NCI-H1105 treated with DMSO at 0.1 percent for 48 hours (cell line): ENCODE measurements at places on chromosomes 6 and 20.

DNA sequence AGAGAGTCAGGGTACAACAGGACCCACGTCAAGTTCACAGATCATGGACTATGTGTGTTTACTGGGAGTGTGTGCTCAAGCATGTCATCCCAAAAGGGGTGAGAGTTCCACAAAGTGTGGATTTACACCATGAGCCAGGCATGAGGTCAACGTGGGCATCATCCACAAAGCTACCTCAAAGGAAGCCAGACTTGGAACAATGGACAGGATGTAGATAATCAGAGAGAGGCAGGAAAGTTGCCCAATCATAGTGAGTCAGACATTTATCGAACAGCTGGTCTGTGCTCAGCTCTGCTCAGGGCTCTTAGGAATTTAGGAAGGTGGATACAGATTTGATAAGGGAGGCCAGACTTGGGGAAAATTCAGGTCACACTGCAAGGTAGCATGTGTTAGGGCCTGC is 317.2 kb upstream of the CDYL start:
- no peak for DNase-seq

GRCh38 chr6:138424004-138424904 is 20.2 kb downstream of the HEBP2 start:
- DNase-seq = no peak

DNA sequence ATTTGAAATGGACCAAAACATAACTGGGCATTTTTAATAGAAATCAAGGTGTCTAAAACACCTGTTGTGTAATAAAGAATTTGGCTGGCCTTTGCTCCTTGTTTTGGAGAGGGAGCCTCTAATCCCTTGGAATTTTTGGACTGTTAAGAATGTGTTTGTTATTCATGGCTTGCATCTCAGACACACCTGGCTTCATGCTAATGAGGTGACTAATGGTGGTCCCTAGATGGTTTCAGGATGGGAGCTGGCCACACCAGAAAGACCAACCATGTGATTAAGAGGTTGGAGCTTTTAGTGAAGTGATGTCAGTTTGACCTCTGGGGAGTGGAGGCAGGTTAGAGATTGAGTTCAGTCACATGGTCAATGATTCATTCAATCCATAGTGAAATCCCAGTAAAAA is 328.4 kb downstream of the DHX35 start:
- DNase-seq = no peak

- peak; percentile 90 for DNase-seq
Measured at GRCh38 chr6:157649311-157650260, 173.5 kb upstream of the SNX9 start.

DNA sequence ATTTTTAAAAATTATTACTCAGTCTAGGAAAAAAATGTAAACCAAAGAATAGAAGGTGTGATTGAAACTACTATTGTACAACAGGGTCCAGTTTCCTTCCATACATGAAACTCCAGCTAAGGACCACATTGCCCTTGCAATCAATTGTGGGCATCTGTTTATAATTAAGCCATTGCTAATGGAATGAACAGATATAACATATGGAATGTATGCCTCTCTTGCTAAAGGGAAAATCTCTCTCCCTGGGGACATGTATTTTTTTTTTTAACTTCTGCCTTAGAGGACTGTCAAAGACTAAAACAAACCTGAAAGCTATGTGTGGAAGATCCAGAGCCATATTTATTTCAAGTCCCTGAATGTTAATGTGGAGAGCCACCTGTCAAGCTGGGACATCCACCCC is 336.8 kb upstream of the MANEA start:
- no peak for DNase-seq

- no peak for DNase-seq
Measured at GRCh38 chr6:65199683-65200082, 507.3 kb downstream of the EYS start.

DNA sequence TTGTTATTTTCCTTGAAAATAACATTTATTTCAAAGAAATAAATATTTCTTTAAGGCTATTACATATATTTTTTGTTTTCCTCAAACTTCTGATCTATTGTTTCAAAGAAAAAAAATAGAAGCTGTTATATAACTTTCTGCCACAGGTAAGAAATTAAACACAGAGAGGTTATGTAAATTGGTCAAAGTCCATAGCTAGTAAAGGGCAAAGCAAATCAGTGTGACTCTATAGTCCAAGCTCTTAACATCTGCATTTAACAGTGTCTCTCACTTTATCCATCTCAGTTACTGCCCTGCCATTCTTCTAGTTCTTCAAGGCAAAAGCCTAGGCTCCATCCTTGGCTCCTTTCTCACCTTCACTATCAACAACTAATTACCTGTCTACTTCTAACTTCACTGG is 57.1 kb downstream of the RWDD2A start:
- no peak for DNase-seq

DNA sequence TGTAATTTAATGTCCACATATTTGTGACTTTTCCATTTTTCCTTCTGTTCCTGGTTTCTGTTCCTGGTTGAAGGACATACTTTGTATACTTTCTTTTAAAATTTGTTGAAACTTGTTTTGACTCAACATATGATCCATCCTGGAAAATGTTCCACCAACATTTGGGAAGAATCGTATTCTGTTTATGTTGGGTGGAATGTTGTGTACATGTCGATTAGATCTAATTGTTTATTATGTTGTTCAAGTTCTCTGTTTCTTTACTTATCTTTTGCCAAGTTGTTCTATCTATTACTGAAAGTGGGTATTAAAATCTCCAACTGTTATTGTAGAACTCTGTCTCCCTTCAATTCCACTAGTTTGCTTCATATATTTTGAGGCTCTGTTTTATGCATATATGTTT is 27.7 kb upstream of the DUSP22 start:
- no peak for DNase-seq

DNA sequence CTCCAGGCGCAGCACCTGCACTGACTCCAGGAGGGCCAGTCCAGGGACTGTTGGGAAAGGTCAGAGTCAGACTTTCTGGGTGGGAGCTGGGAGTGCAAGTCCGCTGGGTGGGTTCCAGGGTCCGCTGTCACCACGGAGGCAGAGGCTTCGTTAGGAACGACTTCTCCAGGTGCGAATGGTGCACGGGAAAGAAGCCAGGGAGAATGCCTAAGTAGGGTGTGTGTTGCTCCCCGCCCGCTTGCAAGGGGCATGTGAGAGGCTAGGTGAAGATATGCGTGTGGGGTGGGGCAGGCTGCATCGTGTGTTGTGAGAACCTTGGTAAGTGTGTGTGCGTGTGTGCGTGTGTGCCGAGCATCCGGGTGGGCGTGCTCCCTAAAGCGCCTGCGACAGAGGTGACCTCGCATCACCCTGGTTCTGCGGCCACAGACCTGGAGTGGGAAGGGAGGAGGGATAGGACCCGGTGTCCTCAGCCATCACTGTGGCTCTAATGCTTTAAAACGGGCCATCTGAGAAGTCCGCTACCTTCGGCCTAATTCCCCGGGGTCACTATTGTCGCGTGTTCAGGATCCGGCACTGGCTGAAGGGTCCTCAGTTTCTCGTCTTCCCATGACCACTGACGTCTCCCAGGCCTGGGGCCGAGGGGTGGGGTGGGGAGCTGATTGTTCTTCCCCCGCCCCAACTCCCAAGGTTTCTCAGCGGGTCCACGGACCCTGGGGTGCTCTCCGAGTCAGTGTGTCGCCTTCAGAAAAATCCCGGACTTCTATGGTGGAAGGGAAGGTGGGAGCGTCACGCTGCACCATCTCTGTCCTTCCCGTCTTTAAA is 6.1 kb downstream of the SLC32A1 start:
- peak; percentile 26 for DNase-seq

- no peak for DNase-seq
Measured at GRCh38 chr6:157731221-157731620, 91.8 kb upstream of the SNX9 start.

DNA sequence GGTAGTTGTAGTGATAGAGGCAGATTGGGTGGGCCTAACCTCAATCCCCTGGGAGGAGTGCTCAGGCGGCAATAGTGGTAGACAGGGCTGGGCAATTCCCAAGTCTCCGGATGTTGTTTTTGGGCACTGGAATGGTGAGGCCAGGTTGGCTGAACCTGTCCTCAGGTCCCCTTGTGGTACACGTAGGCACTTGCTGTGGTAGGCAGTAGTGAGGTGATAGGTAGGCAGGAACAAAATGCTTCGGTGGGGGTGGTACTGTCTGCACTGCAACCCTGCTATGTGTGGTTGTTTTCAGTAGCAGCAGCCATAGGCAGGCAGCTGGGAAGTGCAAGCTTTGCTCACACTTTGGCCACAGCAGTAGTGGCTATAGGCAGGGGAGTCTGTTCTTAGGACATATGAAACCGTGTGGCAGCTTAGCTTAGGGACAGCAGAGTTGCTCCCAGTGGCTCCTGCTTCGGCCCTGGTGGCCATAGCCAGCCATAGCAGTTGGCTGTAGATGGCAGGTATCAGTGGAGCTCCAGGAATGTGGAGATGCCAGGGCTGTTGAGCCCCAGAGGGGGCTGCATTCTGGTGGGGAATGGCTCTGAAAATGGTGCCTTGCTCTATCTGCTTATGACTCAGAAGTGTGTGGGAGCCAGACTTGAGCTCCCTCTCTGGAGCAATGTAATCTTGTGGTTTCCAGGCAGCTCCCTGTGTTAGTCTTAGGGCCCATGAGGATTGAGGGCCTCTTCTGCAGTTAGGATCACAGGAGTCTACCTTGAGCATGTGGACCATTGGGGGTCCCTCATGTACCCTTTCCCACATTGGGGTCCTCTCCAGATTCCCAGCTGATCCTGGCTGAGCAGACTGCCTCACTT is 241.8 kb upstream of the BMP2 start:
- DNase-seq = no peak

DNA sequence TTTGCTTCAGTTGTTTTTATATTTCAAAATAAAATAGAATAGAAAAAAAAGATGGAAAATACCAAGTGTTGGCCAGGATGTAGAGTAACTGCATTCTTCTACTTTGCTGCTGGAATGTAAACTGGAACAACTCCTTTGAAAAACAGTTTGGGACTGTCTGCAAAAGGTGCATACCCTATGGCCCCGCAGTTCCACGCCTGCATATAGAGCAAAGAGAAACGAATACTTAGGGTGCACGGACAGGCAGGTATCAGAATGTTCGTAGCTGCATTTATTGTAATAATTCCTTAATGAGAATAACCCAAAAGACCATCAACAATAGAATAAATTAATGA is 603 bp upstream of the RAB23 start:
- DNase-seq = no peak

GRCh38 chr6:146990284-146990683 is 213.9 kb upstream of the STXBP5 start:
- DNase-seq = no peak

GRCh38 chr6:169313347-169314010 is 59.8 kb upstream of the THBS2 start:
- DNase-seq = no peak

GRCh38 chr20:37346236-37346534 is 245 bp downstream of the SRC start:
- no peak for DNase-seq

GRCh38 chr6:1984346-1984994 is 260.9 kb downstream of the GMDS start:
- DNase-seq = no peak

- no peak for DNase-seq
Measured at GRCh38 chr6:119428633-119429032, 79.1 kb upstream of the MAN1A1 start.

- peak; percentile 19 for DNase-seq
Measured at GRCh38 chr6:52839124-52840055, 1.2 kb downstream of the GSTA5 start.

DNA sequence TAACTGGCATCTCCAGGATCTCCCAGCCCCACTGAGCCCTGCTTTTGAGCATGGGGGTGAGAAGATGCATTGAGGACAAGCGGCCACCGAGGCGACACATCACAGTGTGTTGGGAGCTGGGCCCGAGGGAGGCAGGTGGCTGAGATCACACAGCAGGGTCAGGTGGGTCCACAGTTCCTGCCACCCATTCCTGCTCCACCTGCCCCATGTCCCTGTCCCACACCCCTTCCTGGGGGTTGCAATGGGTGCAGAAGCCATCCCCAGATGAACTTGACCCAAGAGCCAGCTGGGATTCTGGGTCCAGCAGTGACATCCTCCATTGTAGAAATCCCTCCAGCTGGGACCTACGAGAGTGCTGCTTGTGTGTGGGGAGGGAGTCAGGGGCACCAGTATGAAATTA is 1.0 kb downstream of the TGM2 start:
- DNase-seq = no peak

GRCh38 chr20:10686356-10687133 is 12.7 kb upstream of the JAG1 start:
- DNase-seq = no peak

DNA sequence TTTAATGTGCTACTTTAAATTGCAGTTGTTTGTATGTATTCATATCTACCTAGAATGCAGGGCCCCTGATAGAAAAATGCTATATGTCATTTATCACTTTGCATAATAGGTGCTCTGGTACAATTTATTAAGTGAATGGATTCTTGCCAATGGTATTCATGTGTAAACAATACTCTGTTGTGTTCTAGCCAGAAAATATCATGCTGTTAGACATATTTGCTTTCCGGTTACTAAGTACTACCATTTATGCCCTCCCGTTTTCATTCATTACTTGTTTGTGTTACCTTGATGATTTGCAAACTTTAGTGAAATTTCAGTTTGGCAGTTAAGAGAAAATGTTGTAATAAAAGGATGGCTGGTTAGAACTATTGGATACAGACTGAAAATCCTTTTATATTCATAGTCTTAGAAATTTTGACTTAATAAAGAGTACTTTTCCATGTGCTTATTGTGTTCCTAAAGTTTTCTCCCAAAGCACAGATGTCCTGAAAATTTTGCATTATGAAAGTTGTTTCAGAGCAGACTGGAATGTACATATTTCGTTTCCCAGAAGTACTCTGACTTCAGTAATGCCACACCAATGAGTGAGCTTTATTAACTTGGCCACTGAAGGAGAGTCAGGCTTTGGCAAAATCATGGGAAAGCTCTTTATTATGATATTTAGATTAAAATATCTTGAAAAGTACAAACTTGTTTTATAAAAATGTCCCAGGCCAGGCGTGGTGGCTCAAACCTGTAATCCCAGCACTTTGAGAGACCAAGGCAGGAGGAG is 31.5 kb downstream of the RPF2 start:
- peak; percentile 56 for DNase-seq

DNA sequence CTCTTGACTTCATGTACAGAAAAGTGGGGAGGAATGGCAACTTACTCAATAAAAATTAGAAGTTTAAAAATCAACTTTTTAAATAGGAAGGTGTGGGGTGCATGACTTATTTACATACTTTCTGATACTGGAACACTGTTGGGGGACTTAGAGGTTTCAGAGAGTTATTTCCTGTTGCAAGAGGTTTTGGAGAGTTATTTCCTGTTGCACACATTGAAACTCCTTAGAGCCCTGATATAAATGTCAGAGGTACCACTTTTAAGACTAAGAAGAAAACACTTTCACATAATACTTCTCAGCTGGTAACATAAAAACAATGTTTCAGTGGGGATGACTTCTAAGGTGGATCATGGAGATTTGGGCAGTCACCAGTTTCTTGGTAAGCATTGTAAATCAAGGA is 579.9 kb downstream of the MMUT start:
- DNase-seq = no peak

- no peak for DNase-seq
Measured at GRCh38 chr6:6414931-6415330, 94.5 kb upstream of the F13A1 start.
